Right kidney (tissue), 9 donors: ENCODE measurements at places on chromosomes 16 and 17.
A peak's percentile ranks its signal among the peaks of the same experiment; 100 is the strongest.

DNA sequence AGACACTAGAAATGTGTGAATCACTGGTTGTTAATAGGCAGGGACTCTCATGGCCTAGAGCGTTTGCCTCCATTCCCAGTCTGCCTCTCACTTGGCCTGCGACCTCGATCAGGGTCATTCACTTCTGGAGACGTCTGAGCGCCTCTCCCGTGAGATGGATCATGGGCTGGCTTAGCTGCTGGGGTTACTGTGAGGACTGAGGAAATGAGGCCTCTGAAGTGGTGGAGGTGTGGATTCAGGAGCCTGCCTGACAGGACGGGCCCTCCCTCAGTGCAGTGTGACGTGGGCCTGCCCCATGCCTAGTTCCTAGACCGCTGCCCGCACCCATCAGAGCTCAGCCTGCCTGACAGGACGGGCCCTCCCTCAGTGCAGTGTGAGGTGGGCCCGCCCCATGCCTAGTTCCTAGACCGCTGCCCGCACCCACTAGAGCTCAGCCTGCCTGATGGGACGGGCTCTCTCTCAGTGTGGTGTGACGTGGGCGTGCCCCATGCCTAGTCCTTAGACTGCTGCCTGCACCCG is 61.9 kb downstream of the BANP start:
- no peak for DNase-seq

DNA sequence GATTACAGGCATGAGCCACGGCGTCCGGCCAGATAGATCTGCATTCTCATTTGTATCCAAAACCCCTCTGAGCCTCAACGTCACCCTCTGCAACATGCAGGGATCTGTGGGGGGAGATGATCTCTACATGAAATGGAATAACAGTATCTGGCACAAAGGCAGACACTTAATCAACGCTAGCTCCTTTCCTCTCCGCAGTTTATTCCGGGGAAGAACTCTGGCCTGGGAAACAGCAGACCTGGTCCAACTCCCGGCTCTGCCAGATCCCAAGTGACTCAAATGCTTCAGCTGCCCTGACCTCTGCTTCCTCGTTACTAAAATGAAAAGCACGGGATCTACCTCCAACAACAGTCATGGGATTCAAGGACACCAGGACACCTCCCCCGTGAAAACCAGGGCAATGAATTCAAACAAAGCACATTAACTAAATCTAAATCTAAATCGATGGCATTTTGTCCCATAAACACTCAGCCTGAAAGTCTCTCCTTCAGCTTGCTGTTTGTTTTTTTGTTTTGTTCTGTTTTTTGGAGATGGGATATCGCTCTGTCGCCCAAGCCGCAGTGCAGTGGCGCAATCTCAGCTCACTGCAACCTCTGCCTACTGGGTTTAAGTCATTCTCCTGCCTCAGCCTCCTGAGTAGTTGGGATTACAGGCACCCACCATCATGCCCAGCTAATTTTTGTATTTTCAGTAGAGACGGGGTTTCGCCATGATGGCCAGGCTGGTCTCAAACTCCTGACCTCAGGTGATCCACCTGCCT is 78.2 kb downstream of the NXN start:
- DNase-seq: no peak

- DNase-seq: no peak
These were observed 63.9 kb downstream of the NUP88 start for GRCh38 chr17:5355421-5356129.

GRCh38 chr17:35847006-35847405 is 21.7 kb downstream of the HEATR9 start:
- no peak for DNase-seq

GRCh38 chr17:1413281-1413791 is 13.3 kb upstream of the YWHAE start:
- no peak for DNase-seq

DNA sequence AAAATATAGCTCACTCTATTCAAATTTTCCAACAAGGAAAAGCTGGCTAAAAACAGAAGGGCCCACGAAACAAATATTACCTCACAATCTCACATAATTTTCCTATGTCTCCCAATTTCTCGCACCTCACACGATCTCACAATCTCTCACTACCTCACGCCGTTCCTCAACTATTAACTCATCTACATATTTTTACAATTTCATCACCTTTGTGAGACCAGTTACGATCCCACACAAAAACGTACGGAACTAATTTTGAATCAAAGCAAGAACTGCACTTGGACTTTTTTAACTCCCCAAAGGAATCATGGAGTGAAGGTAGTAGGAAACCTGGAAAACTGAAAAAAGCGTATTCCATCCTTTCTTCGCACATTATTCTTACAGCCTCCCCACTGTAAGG is 1.1 kb downstream of the CBX1 start:
- no peak for DNase-seq

- DNase-seq: no peak
These were observed 26.0 kb upstream of the ADCY9 start for GRCh38 chr16:4142268-4142667.

DNA sequence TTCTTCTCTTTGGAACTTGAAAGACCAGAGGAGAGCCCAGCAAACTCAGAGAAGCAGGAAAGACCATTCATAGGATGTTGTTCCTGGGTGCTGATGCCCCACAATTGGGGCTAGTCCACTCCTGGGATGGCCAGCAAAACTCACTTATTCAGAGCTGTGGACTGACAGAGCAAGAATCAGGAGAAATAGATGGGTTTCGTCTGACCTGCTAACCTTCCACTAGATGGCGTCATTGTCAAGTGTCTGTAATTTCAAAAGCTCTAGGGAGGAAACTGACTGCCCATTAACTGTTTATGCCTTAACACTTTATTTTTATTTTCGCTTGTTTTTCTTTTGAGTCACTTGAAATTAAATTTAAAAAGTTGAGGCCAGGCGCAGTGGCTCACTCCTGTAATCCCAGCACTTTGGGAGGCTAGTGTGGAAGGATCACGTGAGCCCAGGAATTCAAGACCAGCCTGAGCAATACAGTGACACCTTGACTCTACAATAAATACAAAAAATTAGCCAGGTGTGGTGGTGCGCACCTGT is 28.7 kb upstream of the MILR1 start:
- DNase-seq: peak; percentile 43

DNA sequence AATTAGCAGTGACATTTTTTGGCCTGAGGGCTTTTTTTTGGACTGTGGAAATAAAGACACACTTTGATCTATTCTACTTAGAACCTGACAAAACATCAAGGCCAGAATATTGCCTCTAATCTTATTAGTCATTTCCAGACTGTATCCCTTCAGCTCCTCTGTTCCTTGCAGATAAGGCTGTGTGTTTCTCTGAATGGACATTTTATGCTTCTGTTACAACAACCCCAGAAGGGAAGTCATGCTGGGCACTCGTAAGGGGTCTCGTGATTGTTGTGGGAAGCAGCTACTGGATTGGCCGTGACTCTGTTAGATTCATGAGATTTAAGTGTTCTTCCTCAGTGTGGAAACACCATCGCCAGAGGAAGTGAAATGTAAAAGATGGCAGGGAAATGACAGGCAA is 31.6 kb upstream of the HS3ST2 start:
- DNase-seq: no peak

- no peak for DNase-seq
These were observed 2.0 kb upstream of the SYNGR2 start for GRCh38 chr17:78166416-78166815.

GRCh38 chr17:70171159-70171558 is 1.8 kb downstream of the KCNJ2 start:
- no peak for DNase-seq

GRCh38 chr17:6261466-6261865 is 173.5 kb downstream of the AIPL1 start:
- DNase-seq: no peak

DNA sequence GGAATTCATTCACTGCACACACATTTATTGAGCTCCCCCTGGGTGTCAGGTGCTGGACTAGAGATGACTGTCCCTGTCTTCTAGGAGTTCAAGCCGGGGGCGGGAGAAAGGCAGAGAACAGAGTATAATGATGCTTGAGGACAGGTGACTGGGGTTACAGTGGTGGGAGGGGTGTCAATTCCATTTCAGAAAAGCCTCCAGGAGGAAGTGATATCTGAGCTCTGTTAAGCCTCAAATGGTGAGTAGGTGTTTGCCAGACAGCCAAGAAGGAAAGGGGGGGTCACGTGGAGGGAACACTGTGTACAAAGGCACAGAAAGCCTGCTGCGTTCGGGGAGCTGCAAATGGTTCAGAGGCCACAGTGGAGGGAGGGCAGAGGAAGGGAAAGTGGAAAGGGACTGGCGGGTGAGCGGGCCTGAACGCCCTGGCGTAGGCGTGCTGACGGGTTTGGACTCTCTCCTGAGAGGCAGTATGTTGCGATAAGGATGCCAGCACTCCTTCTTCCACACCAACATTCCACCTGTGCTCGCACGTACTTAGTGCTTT is 9.7 kb upstream of the NXPH3 start:
- DNase-seq: no peak

DNA sequence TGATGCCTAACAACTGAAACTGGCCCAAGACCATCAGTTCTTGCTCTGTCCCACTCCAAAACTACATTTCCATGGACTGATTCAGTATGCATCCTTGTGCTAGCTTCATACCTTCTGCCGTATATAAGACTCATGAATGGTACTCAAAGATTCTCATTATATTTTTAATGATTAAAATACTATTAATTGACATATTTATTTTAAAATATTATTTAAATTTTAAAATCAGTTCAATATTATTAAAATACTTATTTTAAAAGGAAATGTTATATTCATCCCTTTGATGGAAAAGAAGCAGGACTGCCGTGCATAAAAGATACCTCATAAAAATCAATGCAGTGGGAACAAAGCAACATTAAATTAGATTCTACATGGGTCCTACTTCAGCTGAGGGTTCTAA is 153.4 kb downstream of the AXIN2 start:
- no peak for DNase-seq

- DNase-seq: no peak
These were observed 45.4 kb downstream of the KCNJ16 start for GRCh38 chr17:70120425-70120824.

DNA sequence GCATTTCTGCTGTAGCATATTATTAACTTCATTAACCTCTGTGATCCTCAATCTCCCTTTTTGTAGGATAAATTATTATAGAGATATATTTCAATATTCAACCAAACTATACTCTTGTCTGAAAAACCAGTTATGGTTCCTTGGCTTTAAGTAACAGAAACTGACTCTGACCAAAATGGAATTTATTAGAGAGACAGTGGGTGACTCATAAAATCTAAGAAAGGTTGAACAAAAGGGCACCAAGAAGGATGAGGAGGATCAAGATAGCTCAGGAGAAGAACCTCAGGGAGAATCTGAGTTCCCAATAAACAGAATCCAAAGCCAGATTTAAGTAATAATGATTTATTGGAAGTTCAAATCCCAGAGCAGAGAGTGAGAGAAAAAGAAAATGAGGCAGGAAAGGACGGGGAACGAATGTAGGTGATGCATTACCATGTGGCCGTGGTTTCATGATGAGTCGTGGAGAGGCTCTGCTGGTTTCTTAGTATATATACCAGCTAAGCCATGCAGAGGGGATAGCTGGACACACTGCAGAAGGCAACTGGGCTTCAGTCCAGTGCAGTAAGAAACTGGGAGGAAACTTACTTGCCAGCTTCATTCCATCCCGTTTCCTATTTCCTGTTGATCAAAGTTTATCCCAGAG is 151.5 kb upstream of the GOT2 start:
- DNase-seq: no peak

DNA sequence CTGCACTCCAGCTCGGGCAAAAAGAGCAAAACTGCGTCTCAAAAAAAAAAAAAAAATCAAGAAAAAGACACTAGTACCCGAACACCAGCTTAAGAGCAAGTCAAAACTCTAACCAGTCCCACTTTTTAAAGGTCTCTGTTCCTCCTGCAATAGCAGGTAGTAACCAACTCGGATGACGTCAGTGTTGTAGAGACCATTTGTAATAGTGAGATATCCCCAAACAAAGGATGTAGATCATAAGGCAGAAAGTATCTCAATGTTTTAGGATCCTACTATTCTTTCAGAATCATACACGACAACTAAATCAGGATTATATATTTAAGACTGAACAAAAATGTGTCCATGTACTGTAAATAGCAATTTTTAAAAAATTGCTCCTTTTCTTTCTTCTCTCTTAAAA is 2.4 kb downstream of the JPT1 start:
- no peak for DNase-seq

- DNase-seq: no peak
These were observed 100.0 kb downstream of the XYLT1 start for GRCh38 chr16:17370731-17371285.

DNA sequence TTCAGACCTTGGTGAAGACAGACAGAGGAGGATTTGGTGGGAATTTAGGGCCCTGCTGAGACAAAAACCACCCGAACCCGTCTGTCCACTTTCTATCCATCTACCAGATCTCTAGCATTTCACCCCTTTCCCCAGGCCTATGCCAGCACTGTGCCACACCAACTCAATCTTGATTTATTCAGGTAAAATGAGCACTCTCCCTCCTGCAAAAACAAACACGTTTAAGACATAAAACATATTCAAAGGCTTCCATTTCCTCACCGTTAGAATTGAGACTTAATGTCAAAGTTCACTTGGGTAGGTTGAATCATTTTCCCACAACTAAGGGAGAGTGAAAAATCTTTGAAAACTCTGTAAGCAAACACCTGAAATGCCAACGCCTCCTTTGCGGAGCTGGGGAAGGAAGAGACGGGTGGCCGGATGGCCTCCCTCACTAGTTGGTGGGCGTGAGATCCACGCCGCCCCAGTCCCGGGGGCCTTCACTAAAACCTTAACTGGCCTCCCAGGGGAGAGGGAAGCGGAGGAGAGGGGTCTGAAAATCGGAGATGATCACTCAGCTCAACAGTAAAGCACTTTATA is 862 bp downstream of the DCAKD start:
- peak; percentile 53 for DNase-seq

DNA sequence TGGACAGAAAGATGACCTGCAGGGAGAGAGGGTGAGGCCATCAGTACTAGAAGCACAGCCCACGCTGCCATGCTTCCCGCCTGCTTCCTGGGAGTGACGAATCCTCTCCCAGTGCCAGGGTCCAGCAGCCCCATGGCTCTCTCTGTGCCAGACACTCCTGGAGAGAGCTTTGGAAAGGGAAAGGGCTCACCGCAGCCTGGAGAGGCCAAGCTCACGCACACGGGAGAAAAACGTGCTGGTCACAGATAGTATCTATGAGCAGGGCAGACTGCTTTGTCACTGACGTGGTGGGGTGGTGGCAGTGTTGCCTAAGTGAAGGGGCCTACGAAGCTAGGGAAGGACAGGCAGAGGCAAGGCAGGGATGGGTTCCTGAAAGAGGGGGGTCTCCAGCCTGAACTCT is 5.4 kb downstream of the WBP2 start:
- DNase-seq: no peak

- DNase-seq: no peak
These were observed 229.2 kb downstream of the MSI2 start for GRCh38 chr17:57485566-57485865.

- DNase-seq: no peak
These were observed 266.9 kb upstream of the DYNLRB2 start for GRCh38 chr16:80273635-80274538.

- DNase-seq: no peak
These were observed 157.6 kb downstream of the CPPED1 start for GRCh38 chr16:12646098-12646489.

GRCh38 chr16:20611975-20612481 is 35.9 kb upstream of the ACSM2B start:
- DNase-seq: no peak
